A549 (cell line): ENCODE measurements at places on chromosomes 6 and 20. TPM values are rescaled to one million over a fixed set of nuclear protein-coding genes. Genes with fewer than 3 reads are reported as not detected.
A peak's percentile ranks its signal among the peaks of the same experiment; 100 is the strongest.

CARMIL1 gene
- 9.0 to 11.5 TPM (median 10.8 TPM) in 3 replicates for polyA plus RNA-seq

FAM83C gene
- 0.03 TPM in 1 of 3 replicates, not detected in the others for polyA plus RNA-seq

PRDM1 gene
- 2.5 to 3.0 TPM (median 2.6 TPM) in 3 replicates for polyA plus RNA-seq

KCNK17 gene
- polyA plus RNA-seq: not detected in 3 replicates

SLC52A3 gene
- 0.50 to 0.69 TPM (median 0.56 TPM) in 3 replicates for polyA plus RNA-seq

GPLD1 gene
- 1.2 to 1.6 TPM (median 1.3 TPM) in 3 replicates for polyA plus RNA-seq

OGFRL1 gene
- polyA plus RNA-seq: 8.0 to 8.4 TPM (median 8.1 TPM) in 3 replicates

RXRB gene
- 19.1 to 21.3 TPM (median 20.3 TPM) in 3 replicates for polyA plus RNA-seq

NFATC2 gene
- polyA plus RNA-seq: 0.75 to 0.99 TPM (median 0.75 TPM) in 3 replicates

THBD gene
- 19.1 to 28.1 TPM (median 25.8 TPM) in 3 replicates for polyA plus RNA-seq

MAP3K4 gene
- polyA plus RNA-seq: 7.3 to 7.7 TPM (median 7.3 TPM) in 3 replicates

GRCh38 chr20:39674842-39675241 is 712.7 kb downstream of the DHX35 start:
- DNase-seq: no peak

DNA sequence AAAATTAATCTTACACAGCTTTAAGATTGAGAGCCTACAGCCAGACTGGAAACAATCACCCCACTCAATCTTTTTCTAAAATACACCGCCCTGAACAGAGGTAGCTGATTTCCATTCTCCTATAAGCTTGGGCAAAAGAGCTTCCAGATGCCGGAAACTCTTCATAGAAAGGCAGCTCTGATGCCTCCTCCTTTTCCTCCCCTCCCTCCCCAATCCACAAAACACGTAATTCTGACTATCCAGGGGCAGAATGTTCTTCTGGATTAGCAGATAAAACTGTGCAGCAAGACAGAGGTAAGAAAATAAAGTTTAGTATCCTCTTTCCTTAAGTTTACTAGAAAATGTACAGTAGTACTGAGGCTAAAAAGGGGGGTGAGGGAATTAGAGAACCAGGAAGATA is 15.8 kb downstream of the ADNP start:
- no peak for DNase-seq

DNA sequence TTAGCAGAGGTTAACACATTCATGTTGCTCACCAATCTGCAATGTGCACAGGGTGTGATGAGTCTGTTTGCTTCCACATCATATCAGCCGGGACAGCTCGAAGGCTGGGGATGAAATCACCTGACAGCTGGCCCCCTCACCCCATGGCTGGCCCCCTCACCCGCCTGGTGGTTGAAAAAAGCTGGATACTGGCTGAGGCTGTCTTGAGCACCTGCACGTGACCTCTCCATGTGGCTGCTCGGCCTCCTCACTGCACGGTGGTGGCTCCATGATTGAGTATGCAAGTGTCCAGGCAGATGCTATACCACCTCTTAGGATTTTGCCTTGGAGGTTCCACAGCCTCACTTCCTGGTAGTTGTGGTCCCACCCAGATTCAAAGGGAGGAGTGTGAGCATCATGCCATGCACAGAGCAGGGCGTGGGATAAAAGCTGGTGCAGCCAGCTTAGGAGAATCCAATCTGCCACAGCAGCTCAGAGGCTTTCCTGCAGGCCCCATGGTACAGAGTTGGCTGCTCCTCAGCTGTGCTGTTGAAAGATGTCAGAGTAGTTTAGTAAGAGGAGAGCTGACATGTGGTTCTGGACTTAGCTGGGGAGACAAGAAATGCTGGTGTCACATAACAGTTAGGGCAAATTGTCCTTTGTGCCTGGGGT is 29.6 kb upstream of the SYNDIG1 start:
- no peak for DNase-seq

DNA sequence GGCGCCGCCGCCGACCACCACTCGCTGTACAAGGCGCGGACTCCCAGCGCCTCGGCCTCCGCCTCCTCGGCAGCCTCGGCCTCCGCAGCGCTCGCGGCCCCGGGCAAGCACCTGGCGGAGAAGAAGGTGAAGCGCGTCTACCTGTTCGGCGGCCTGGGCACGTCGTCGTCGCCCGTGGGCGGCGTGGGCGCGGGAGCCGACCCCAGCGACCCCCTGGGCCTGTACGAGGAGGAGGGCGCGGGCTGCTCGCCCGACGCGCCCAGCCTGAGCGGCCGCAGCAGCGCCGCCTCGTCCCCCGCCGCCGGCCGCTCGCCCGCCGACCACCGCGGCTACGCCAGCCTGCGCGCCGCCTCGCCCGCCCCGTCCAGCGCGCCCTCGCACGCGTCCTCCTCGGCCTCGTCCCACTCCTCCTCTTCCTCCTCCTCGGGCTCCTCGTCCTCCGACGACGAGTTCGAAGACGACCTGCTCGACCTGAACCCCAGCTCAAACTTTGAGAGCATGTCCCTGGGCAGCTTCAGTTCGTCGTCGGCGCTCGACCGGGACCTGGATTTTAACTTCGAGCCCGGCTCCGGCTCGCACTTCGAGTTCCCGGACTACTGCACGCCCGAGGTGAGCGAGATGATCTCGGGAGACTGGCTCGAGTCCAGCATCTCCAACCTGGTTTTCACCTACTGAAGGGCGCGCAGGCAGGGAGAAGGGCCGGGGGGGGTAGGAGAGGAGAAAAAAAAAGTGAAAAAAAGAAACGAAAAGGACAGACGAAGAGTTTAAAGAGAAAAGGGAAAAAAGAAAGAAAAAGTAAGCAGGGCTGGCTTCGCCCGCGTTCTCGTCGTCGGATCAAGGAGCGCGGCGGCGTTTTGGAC is 2.0 kb downstream of the SOX4 start:
- no peak for DNase-seq

GRCh38 chr20:34579191-34579978 is 20.9 kb downstream of the MAP1LC3A start:
- DNase-seq: peak; percentile 69

GRCh38 chr6:74319292-74319691 is 623.3 kb downstream of the CD109 start:
- DNase-seq: no peak

DNA sequence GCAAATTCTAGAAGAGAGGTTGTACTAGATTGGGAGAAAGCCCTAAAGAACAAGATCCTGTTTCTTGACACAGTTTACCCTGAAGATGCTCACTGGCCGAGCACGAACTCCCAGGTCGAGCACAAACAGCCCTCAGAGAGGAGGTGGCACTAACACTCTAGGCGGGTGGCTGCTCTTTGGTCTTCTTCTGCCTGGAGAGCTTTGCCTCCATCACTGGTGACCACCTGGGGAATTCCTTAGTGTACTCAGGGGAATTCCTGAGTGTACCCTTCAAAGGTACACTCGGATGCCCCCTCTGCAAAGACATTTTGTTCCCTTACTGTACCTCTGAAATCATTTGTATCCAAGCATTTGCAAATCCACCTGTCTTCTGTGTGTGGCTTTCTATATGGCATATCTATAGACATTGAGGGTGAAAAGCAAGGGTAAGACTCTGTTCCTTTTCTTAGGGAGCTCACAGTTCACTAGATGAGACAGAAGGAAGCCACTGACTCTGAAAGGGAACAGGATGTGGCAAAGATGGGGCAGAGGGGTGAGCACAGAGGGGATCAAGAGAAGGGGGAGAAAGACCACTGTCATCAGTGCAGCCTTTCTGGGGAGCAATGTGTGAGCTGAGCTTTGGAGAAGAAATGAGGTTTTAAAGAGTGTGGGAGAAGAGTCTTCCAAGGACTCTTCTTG is 169.8 kb upstream of the PROKR2 start:
- no peak for DNase-seq

DNA sequence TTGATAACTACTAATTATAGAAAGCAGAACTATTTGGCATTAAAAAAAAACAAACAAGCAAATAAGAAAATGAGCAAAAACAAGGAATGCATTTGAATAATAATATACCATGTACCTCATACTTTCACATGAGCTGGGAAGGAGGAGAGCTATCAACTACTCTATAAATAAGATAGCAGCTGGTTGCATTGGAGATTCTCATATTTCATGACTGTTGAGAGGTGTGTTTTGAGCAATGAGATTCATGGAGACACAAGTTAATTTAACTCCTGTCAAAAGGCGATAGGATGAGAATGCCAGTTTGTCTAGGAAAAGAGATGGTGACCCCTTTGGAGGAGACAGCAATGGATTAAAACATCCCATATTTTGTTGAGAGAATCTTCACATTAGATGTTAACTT is 348.8 kb upstream of the SPTLC3 start:
- DNase-seq: no peak

GRCh38 chr6:26222571-26222970 is 135.3 kb downstream of the HFE start:
- no peak for DNase-seq

DNA sequence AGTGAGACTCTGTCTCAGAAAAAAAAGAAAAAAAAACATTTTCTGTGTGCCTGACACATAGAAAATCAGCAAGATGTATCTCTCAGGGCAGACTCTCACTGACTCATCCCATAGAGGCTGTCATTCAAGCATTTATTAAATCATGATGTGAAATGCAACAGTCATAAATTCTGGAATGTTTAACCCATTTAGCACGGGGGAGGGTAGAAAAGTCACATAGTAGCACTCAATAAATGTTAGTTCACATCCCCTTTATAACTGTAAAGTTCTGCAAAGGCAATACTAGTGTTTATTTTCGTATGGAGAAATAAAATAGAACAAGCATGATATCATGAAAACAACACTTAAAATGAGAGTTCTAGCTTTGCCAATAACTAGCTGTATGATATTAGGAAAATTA is 15.5 kb upstream of the CARMIL1 start:
- peak; percentile 9 for DNase-seq

- no peak for DNase-seq
Measured at GRCh38 chr6:156842598-156843250, 65.5 kb downstream of the ARID1B start.

- DNase-seq: no peak
Measured at GRCh38 chr20:25546048-25546447, 39.3 kb downstream of the NINL start.

DNA sequence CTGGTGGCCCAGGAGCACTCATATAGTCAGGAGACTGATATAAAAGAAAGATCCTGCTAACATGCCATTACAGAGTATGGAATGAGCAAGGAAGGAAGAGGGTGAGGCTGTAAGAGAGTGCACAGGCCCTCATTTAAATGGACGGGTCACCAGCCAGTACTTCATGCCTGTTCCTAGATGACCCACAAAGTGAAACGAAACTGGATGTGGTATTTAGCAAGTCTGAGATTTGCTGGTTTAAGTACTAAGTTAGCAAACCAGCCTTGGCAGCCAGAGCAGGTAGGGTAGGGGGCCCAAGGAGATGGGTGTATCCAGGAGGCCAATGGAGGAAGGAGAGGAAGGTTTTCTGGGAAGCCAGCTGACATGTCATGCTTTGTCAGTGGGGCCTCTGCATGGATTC is 15.9 kb downstream of the NT5E start:
- DNase-seq: no peak

- no peak for DNase-seq
Measured at GRCh38 chr6:51625566-51625965, 461.8 kb downstream of the PKHD1 start.

DNA sequence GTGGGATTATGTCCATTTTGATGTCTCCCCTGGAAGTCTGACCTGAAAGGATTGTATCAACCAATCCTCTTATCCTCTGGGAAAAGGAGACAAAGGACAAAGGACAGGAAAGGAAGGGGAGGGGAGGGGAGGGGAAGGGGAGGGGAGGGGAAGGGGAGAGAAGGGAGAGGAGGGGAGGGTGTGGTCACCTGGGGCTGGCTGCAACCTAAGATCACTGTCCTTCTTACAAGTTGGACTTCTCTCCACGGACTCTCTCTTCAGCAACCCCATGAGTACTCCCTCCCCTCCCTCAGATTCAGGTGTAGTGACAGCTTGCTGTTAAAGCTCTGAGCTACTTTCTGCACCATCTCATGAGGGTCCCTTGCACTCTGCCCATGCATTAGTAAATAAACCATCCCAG is 58.9 kb upstream of the KLHL31 start:
- DNase-seq: no peak

DNA sequence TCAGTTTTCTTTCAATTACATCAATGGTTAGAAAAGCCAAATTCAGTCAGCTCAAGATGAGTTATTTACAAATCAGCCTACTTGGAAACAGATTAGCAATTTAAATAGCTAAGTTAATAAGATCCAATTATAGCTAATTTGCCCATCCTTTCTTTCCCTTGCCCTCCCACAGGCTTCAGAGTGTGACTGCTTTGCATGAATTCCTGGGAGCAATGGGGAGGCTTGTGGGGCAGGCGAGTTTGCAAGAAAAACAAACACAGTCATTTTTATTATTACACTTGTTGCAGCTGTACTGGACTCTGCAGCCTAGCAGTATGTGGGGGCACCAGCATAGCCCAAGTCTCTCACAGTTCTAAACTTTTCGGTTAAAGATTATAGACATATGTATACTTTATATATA is 219.0 kb downstream of the NKAIN2 start:
- DNase-seq: no peak

DNA sequence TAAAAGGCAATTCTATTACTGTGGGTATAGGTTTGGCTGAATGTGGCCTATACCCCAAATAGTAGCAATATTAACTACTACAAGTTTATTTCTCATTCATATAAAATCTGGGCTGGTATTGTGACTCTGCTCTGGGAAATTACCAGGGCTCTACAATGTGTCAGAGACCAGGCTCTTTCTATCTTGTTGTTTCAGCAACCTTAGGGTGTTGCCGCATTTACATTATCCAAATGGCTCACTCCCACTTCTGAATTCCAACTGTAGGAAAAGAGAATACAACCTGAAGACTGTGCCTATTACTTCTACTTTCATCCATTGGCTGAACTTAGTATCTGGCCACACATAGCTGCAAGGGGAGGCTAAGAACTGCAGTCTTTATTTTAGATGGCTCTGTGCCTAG is 106.7 kb upstream of the CENPW start:
- DNase-seq: no peak

- DNase-seq: peak; percentile 67
Measured at GRCh38 chr20:50625986-50626677, 65.2 kb downstream of the RIPOR3 start.

GRCh38 chr6:19159089-19159488 is 678.1 kb upstream of the ID4 start:
- no peak for DNase-seq

DNA sequence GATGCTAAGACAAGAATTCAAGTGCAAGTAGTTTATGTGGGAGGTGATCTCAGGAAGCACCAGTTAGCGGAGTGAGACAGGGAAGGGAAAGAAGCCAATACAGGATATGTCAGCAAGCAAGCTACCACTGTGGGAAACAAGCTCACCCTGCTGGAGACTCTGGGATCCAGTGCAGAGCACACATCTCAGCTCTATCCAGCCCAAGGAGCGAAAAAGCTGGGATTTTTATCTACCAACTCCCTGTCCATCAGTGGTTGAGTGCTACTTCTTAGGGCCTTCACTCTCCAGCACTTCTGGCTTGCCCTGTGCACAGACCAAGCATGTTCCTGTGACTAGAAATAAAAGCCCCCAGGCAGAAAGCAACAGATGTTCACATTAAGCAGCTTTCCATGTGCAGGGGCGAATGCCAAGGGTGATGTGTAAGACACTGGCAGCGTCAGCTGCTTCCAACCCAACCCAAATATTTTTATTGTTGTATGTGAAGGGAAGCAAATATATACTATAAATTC is 10.8 kb upstream of the RNF24 start:
- peak; percentile 36 for DNase-seq
